ENCODE measurements at places on chromosomes 2 and 18.

- DNase-seq, result no peak
Measured at GRCh38 chr2:181787310-181788048, 104.1 kb upstream of the ITPRID2 start.

GRCh38 chr2:7672027-7672684 lies 754.9 kb downstream of the RNF144A start:
- DNase-seq, result no peak

- DNase-seq, result no peak
Measured at GRCh38 chr18:78781601-78781960, 198.0 kb upstream of the SALL3 start.

- DNase-seq, result peak; percentile 31
Measured at GRCh38 chr2:10097352-10098148, 17.3 kb upstream of the CYS1 start.

GRCh38 chr2:71926876-71927756 lies 220.5 kb downstream of the CYP26B1 start:
- no peak for DNase-seq

GRCh38 chr2:35294636-35295263 lies 1060.8 kb upstream of the CRIM1 start:
- DNase-seq, result no peak

DNA sequence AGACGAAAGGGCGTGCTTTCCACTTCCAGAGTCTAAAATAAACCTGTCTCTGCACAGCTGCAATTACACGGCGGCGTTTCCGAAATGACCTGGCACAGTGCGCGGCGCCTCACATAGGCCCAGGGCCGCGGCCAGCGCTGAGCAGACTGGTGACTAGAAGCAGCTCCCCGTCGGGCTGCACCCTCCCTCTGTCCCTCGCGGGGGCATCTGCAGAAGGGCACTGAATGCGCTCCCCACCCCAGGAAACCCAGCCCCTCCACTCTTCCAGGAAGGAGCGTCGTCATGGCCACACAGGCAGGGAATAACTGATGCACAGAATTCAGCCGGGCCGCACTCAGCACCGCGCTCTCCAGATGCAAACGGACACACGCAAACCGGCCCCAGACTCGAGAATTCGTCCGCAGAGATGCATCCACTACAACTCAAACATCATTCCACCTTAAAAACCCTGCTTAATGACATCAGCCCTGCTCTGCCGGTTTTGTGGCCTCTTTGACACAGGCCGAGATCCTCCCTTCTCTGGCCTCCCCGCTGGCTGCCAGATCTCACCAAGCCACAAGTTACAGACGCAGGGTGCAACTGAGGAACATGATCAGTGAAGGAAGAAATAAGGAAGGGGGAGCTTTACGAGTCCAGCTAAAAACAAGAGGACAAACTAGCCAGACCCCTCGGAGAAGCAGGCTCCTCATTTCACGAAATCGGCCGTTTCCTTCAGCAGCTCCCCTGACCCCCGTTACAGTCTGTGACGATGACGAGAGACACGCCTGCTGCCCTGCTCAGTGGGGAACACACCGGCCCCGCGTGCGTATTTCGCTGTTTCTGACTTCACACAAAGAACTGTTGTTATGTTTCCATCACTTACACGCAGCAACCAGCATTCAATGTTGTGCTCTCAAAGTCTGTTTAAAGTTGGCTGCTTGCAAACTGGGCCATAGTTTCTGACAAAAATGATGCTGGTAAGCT lies 40.2 kb downstream of the MBP start:
- no peak for DNase-seq

- no peak for DNase-seq
Measured at GRCh38 chr2:112995346-112995920, 9.8 kb upstream of the IL36A start.

- no peak for DNase-seq
Measured at GRCh38 chr2:188675391-188676009, 298.7 kb upstream of the COL3A1 start.

DNA sequence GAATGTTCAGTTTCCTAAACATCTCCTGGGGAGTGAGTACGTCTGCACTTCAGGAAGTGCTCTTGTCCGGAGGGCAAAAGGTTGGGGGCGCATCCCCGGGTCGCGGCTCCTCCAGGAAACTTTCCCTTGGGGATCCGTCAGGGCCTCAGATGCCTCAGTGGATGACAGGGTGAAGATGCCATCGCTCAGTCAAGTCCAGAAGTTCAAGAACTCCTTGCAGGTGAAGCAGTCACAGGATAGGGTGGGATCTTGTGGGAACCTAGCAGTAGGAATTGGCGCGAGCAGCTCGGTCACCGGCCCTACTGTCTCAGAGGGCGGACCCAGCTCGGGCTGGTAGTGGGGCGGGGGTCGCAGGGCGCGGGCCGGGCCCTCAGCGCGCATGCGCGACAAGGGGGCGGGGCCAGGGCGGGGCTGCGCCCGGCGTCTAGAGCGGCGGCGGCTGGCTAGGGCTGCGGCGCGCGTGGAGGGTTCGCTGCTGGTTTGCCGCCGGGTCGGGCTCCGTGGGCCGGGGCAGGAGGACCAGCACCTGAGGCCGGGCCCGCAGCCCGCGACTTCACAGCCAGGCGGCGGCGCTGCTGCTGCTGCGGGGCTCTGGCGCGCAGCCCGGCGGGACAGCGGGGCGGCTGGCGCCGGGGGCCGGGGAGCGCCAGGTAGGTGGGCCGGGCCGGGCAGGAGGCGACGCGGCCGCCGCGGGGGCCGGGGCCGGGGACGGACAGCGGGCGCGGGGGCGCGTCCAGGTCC lies at the start of gene INPP4A:
TSS of gene INPP4A (plus strand) at position 423 of the 741 bp plus-strand sequence. CDS start 75,191 bp downstream, outside the sequence.
- DNase-seq, result peak; percentile 69
